ENCODE measurements at places on chromosomes 16 and 17. TPM values are rescaled to one million over a fixed set of nuclear protein-coding genes. Genes with fewer than 3 reads are reported as not detected.

EPX gene
- not detected for total RNA-seq

DNA sequence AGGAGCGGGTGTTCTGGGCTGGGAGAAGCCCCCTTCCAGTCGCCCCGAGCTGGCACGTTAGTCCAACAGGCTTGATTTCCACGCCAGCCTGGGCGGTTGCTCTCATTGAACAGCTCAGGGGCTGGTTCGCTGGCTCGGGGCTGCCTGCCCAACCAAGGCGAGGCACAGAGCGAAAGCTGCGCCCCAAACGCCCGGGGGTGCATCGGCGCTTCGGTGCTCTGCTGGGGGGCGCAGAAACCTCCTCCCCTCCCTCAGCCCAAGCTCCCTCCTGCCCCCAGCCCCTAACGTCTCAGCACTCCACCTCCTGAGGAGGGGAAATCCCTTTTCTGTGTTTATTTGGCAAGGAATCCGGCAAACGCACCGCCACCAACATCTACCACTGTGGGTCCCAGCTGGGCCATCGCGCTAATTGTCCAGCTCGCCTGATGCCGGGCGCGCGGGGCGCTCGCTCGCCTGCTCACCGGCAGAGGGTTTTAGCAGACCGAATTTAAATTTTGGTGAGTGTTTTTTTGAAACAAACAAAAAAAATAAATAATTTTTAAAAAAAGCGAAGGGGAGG is 29.5 kb upstream of the RBFOX1 start:
- no peak overlapping the region for H3K27ac ChIP-seq
- H3K27me3 ChIP-seq, result no peaks in the 10 kb centered on the region
- H3K4me3 ChIP-seq, result no peak overlapping the region
- H3K4me1 ChIP-seq, result no peaks in the 10 kb centered on the region
- no peaks in the 10 kb centered on the region for H3K36me3 ChIP-seq
- peak; percentile 42 for DNase-seq

DNA sequence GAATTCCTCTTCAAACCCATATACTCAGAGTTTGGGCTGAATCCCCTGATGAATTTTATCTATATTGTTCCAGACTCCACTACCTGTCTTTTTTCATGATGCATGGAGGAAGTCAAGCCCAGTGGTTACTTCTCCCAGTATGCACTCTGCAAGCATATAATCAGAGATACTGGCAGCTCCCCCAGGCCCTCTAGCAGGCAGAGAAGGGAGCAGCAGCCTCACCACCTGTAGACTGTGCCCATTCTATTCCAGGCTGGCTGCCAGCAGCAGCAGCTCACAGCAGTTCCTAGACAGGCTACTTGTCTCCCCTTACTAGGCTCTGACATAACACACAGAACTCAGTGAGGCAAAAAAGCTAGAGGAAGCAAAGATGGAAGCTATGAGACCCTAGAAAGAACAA is 3.4 kb downstream of the MKS1 start:
- no peaks in the 10 kb centered on the region for H3K4me1 ChIP-seq
- DNase-seq, result no peak
- no peaks in the 10 kb centered on the region for H3K27me3 ChIP-seq
- H3K36me3 ChIP-seq, result no peaks in the 10 kb centered on the region

DNA sequence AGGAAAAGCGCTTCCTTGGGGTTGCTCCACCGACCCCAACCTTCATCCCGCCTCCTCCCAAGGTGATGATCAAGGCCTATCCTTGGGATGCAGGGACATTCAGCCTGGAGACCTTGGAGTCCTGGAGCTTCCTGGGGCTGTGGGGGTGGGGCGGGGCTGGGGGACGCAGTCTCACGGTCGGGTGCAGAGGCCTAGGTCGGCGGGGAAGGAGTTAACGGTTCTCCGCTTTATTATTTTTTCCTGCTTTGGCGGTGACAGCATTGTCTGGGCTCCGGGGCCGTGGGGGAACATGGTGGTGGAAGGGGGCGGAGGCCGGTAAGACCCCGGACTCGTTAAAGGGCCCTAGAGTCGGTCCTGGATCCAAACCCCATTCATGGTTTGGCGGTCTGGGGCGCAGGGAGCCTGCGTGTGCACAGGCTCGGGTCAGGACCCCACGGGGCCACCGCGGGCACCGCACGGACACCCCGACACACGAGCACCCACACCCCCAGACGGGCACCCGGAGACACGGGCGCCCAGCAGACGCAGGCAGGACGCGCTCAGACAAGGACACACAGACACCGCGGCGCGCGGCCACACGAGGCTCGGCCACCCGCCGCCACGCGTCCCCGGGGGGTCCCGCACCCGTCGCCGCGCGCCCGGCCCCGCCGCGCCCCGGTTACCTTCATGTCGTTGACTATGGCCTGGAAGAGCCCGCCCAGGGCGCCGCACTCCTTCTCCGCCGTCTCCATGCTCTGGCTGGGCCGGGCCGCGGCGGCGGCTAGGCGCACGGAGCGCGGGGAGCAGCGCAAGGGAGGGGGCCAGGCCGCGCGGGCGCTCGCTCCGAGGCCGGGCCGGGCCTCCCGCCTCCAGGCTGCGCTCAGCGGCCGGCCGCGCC is 554 bp downstream of the MTSS2 start:
- no peaks in the 10 kb centered on the region for H3K36me3 ChIP-seq
- H3K27ac ChIP-seq, result peak overlapping the region; percentile 55
- H3K4me1 ChIP-seq, result no peaks in the 10 kb centered on the region

DNA sequence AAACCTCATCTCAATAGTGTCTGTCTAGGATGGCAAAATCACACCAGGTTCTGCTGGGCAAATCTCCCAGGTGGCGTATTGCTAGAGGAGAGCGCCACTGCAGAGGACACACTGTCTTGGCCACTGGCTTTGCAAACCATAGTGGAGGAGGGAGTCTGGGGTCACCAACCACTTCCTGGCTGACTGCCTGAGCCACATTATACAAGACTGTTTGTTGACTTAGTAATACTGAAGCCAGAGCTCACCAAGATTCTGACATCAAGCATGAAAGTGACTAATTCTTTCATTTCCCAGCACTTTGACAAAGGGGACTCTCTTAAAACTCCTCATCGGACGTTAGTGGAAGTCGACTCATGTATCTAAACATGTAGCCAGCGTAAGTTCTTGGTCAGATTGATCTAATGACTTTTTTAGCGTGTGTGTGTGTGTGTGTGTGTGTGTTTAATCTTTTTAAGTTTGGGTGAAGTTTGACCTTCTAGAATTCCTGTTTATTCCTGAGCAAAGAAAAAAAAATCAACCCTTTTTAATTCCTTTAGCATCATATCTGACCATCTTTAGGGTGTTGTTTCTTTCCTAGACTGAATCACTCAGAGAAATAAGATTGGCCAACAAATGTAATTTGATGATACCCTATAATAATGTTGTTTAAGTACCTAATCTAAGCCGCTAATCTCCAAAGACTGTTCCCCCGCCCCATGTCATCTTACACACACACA is 13.7 kb downstream of the PITPNC1 start:
- H3K27ac ChIP-seq, result peak overlapping the region; percentile 74
- H3K4me1 ChIP-seq, result peaks cover 15% of the 10 kb centered on the region
- H3K36me3 ChIP-seq, result no peaks in the 10 kb centered on the region
- no peaks in the 10 kb centered on the region for H3K27me3 ChIP-seq
- H3K4me3 ChIP-seq, result no peak overlapping the region

GRCh38 chr16:4775005-4775404 is 8.0 kb upstream of the ZNF500 start:
- H3K36me3 ChIP-seq, result no peaks in the 10 kb centered on the region
- H3K27ac ChIP-seq, result no peak overlapping the region
- DNase-seq, result no peak
- no peaks in the 10 kb centered on the region for H3K4me1 ChIP-seq
- H3K4me3 ChIP-seq, result no peak overlapping the region

DNA sequence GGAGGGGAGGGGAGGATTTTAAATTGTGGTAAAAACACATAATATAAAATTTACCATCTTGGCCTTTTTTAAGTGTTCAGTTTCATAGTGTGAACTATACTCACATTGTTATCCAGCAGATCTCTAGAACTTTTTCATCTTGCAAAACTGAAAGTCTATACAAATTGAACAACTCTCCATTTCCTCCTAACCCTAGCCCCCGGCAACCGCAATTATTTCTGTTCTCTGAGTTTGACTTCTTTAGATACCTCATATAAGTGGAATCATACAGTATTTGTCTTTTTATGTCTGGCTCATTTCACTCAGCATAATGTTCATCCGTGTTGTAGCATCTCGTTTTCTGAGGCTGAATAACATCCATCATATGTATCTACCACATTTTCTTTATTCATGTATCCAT is 30.0 kb upstream of the MRTFB start:
- no peaks in the 10 kb centered on the region for H3K4me1 ChIP-seq
- H3K36me3 ChIP-seq, result no peaks in the 10 kb centered on the region
- H3K27me3 ChIP-seq, result no peaks in the 10 kb centered on the region
- no peak overlapping the region for H3K4me3 ChIP-seq
- H3K27ac ChIP-seq, result no peak overlapping the region

C17orf78 gene
- total RNA-seq, result not detected

DNA sequence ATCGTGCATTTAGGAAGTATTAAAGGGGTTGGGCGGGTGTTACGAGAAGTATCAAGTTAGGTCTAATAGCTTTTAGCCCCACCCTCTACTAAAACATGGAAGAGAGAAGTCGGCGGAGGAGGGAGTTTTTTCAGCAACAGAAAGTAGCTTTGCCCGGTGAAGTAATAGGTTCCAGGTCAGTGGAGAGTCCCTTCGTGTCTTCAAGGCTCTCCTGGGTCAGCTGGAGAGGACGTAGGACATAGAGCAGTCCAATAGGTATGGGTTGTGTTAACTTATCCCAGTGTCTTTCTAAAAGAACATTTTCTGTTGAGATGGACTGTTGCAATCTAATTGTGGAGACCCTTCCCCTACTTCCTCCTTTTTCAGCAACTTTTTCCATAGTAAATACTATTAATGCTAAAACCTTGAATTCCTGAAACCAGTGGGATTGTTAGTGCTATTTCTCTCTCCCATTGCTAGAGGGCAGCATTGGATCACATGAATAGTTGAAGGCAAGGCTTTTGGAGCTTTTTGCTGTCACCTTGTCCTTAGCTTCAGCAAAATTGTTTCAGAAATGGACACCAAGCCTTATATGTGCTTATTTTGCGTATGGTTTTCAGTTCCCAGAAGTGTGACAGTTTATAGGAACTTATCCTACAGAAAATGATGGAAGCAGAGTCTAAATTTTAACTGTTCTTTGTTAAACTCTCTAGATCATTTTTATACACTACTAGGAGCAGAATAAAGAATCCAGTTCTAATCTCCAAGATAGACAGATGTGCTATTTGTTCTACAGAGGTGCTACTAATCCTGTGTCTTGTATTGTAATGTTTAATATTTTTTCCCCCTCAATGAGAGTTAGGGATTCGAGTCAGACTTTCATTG is 38.4 kb downstream of the UTP18 start:
- H3K27me3 ChIP-seq, result no peaks in the 10 kb centered on the region
- peaks cover 3% of the 10 kb centered on the region for H3K4me1 ChIP-seq
- DNase-seq, result peak; percentile 19
- peak overlapping the region; percentile 43 for H3K27ac ChIP-seq
- no peak overlapping the region for H3K4me3 ChIP-seq

HOXB9 gene
- not detected for total RNA-seq

GRCh38 chr17:50466371-50467113 is 2.1 kb downstream of the CHAD start:
- no peak overlapping the region for H3K27ac ChIP-seq
- no peak for DNase-seq
- H3K27me3 ChIP-seq, result no peaks in the 10 kb centered on the region
- H3K4me1 ChIP-seq, result no peaks in the 10 kb centered on the region

PYDC1 gene
- total RNA-seq, result not detected

DNA sequence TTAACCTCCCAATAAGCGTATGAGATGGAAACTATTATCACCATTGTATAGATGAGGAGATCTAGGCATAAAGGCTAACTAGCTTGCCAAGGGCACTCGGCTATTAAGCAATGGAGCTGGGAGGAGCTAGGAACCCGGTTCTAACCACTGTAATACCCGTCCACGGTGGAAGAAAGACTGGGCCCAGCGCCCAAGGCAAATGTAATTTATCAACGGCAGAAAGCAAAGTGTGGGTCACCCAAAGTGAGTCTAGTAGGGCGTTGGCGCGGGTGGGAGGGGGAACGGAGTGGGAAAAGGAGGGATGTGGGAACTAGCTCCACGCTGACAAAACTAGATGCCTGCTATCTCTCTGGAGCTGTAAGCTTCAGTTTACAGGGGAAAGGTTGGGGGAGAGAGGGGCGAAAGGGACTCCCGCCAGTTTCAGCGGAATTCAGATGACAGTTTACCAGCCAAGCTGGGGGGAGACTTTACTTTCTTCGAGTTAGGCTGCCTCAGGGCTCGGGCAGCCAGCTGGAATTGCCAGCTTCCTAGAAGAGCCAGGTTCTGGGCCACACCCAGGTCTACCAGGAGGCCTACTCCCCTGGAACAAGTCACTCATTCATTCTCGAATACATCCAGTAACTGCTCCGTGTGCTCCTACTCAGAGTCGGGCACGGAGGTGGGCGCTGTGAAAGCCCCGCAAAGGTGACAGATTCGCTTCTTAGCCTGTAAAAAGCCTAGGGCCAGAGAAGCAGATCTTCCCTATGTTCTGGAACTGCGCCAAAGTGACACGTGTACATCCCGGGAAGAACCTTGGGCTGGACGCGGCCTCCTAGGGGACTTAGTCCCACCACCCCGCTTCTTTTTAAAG is 837 bp downstream of the LRRC59 start:
- peak overlapping the region; percentile 40 for H3K4me3 ChIP-seq
- peaks cover 29% of the 10 kb centered on the region for H3K36me3 ChIP-seq
- H3K27me3 ChIP-seq, result no peaks in the 10 kb centered on the region
- H3K4me1 ChIP-seq, result peaks cover 4% of the 10 kb centered on the region
- peak overlapping the region; percentile 93 for H3K27ac ChIP-seq
- peak; percentile 62 for DNase-seq

- peaks cover 20% of the 10 kb centered on the region for H3K4me1 ChIP-seq
- no peaks in the 10 kb centered on the region for H3K27me3 ChIP-seq
- no peak for DNase-seq
- no peak overlapping the region for H3K27ac ChIP-seq
Measured at GRCh38 chr16:71915350-71915749, 20.0 kb downstream of the IST1 start.

GRCh38 chr16:75789237-75789636 is 62.9 kb upstream of the CPHXL start:
- no peaks in the 10 kb centered on the region for H3K4me1 ChIP-seq
- H3K4me3 ChIP-seq, result no peak overlapping the region
- no peaks in the 10 kb centered on the region for H3K36me3 ChIP-seq
- no peak overlapping the region for H3K27ac ChIP-seq
- no peaks in the 10 kb centered on the region for H3K27me3 ChIP-seq
- no peak for DNase-seq

SPNS3 gene
- 0.65 TPM for total RNA-seq

ZP2 gene
- not detected for total RNA-seq

All from pancreas (tissue), 10 donors.